ENCODE measurements at places on chromosomes 1 and 21. TPM values are rescaled to one million over a fixed set of nuclear protein-coding genes. Genes with fewer than 3 reads are reported as not detected.

Gene SMPDL3B
- 14.8 TPM for total RNA-seq

Gene LYPD8
- not detected for total RNA-seq

Gene TNFRSF1B
- total RNA-seq = 2.4 TPM

Gene C1orf167
- total RNA-seq = 1.5 TPM

Gene C1orf141
- not detected for total RNA-seq

Gene KPRP
- not detected for total RNA-seq

Gene CHAF1B
- 13.9 TPM for total RNA-seq

Gene TMEM52
- total RNA-seq = 24.1 TPM

Gene TIE1
- 2.6 TPM for total RNA-seq

Measured in H7 (cell line).